AG09309 (cell line): ENCODE measurements at places on chromosomes 7 and 10.

DNA sequence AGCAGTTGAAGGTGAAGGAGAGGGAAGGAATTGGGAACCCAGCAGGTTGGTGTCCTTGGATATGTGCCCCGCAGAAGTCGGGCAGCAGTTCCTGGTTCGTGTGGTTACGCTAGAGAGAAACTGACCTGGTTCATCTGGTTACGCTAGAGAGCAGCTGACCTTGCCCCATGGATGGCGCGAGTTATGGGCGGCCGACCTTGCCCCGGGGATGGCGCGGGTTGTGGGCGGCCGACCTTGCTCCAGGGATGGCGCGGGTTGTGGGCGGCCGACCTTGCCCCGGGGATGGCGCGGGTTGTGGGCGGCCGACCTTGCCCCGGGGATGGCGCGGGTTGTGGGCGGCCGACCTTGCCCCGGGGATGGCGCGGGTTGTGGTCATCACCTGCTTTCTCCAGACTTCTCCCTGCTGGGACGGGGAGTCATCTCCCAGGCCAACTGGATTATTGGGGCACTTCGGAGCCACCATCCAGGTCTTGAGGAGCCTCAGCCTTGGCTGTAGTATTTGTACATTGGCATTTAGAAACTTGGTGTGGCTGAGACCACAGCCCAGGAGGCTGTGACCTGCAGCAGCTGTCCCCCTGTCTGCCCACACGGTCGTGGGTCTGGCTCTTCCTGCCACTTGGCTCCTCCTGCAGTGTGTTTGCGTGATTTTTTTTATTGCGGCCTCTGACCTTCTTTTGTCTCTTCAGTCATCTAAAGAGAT is 6.1 kb downstream of the GET4 start:
- DNase-seq, result no peak

GRCh38 chr7:103796327-103796962 is 193.0 kb downstream of the RELN start:
- no peak for DNase-seq

DNA sequence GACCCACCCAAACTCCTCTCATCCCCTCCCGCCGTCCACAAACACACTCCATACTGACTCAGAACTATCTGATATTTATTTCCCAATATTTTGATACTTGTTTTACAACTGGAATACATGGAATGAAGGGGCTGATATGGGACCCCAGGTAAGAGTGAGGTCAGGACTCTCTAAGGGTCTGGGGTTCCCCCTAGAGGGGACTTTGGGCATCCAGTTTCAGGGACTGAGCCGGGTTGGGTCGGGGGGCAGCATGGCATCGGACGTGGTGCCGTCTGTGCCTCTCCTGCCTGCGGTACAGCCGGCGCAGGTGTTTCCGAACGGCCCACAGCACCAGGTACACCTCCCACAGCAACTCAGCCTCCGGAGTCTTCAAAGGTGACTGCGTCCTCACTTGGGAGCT is 7.5 kb downstream of the SPACDR start:
- DNase-seq, result no peak

- no peak for DNase-seq
Observed at GRCh38 chr10:78731675-78732074, 337.1 kb upstream of the ZMIZ1 start.

DNA sequence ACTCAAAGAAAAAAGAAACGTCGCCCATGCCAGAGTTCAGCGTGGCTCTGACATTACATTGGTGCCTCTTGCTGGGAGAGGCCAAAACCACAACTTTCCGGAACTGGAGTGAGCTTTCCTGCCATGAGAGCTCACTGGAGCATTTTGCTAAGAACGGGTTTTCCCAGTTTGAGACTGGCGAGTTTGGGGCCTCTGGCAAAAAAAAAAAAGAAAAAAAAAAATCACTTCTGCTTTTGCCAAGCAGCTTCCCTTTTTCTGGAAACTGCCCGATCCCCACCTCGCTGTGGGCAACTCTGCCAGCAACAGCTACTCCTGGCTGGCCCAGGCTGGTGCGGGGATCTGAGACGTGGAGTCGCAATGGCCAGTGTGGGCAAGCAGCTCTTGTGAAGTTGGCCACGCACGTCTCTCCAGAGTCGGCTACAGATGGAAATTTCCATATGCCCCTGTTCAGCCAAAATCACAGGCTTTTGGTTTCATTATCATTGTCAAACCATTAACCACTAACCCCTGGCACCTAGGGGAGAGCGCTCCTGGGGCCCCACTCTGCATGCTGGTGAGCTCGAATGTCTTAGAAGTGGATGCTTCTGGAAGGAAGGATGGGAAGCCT is 25.7 kb downstream of the PRKAG2 start:
- DNase-seq, result no peak

DNA sequence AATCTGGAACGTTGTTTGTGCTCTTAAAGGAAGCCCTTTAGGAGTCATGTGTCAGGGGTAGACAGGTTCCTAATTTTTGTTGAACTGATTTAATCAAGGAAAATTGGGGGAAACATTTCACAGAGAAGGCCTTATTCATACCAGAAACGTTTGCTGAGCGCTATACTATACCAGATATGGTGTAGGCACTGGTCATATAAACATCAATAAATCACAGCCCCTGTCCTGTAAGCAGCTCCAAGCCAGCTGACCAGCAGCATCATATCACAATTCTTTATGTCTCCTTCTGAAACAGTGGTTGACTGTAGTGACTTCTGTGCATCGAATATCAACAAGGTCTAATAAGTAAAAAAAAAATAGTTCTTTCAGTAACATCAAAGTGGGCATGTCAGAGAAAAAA is 1.1 kb downstream of the TMEM178B start:
- DNase-seq, result no peak

GRCh38 chr7:71982851-71983250 is 429.3 kb downstream of the CALN1 start:
- no peak for DNase-seq

- DNase-seq, result no peak
Observed at GRCh38 chr7:149027611-149028345, 527 bp downstream of the PDIA4 start.

- no peak for DNase-seq
Observed at GRCh38 chr7:29398011-29398410, 165.6 kb upstream of the PRR15 start.
